ENCODE measurements at places on chromosomes 2 and 18.

- peak; percentile 90 for DNase-seq
Observed at GRCh38 chr18:79071037-79071436, 1.8 kb downstream of the ATP9B start.

DNA sequence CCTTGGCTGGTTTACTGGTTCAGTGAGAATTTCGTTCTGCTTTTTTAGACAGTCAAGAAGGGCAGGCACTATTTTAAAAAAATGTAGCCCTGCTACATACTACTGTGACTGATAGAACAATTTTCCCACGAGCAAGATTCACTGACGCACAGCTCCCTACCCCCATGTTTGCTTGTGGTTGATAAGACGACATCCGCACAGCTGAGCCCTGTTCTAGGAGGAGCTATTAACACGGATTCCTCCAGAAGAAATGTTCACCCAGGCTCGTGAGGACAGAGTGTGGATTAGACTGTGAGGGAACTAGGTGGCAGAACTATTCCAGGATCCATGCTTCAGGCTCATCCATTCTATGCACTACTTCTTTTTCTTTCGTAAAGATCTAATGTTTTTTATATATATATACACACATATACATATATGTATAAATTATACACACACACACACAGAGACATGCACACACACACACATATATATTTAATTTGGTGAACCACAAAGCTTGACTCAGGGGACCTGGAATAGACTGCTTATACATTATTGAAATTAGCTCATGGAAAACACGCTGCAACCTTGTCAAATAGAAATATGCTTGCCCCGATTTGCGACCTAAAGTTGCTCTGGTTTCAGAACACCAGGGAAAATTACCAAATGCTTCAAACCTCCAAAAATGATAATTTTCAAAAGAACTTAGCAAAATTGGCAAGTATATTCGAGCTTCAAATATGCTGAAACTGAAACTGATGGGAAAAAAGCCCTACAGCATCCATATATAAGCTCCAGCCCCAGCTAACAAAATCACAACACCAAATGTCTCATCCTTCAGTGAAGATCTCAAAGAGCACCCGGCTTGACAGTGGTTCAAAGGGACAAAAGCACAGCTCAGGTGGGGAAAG lies 370.4 kb downstream of the SOCS6 start:
- no peak for DNase-seq

GRCh38 chr2:70685771-70686171 lies 82.2 kb downstream of the ADD2 start:
- peak; percentile 52 for DNase-seq

DNA sequence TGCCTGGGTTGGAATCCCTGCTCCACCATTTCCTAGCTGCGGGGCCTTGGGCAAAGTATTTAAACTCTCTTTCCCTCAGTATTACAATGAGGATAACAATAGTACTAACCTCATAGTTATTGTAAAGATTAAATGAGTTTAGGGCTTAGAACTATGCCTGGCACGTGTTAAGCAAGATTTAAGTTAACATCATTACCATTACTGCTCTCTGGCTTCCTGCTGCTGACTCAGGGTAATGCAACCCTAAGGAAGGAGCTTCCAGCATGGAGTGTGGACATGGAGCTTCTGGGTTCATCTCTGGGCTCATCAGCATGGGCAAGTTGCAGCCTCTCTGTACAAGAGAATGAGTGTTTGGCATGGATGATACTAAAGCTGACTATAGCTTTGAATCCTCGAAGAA lies 374.2 kb upstream of the MAP2 start:
- DNase-seq = no peak

DNA sequence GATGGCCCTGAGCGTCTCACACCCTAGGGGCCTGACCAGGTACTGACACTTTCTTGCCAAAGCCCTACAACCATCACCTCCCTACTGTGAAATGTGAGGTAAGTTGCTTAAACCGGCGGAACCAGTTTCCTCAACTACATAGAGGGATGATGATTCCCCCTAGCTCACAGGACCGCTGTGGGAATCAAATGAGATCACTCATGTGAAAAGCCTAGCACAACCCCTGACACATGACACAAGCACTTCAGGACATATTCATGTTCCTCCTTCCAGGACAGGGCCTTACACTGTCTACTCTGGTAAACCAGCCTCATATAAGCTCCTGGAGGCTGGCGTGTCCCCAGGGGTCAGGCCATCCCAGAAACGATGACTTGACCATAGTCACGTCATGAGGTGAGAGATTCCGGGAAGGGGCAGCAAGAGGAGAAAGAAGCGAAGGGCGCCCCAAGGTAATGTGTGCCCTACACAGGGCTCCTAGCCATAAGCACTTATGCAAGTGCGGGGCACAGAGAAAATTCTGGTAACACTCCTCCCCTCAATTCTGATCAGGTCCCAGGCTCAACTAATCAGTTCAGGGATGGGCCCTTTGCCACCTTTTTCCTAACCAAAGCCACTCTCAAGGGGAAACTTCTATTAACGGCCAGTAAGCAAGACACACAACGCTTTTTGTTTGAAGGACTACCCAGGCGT lies 49.5 kb downstream of the C2orf42 start:
- DNase-seq = peak; percentile 35

- DNase-seq = no peak
Observed at GRCh38 chr2:223055140-223055539, 3.1 kb downstream of the KCNE4 start.

GRCh38 chr18:13399511-13399910 lies 181.0 kb downstream of the LDLRAD4 start:
- no peak for DNase-seq

- DNase-seq = no peak
Observed at GRCh38 chr2:50318147-50318546, 713.8 kb downstream of the NRXN1 start.

DNA sequence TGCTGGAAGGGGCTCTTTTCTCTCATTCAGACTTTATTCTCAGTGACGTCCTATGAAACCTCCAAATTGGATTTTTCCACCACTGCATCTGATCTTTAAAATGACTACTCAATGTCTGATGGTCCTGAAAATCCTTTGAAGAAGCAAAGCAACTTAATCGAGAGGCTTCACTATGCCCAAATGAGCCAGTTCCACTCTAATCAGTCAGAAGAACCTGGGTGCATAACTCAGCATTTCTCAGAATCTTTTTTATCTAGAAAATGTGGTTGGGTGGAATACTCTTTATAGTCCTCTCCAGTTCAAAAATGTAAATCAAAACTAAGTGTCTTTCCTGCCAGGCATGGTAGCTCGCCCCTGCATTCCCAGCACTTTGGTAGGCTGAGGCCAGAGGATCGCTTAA lies 60.7 kb downstream of the PRELID3A start:
- no peak for DNase-seq
